ENCODE measurements at places on chromosomes 7 and 10. TPM values are rescaled to one million over a fixed set of nuclear protein-coding genes. Genes with fewer than 3 reads are reported as not detected.

DNA sequence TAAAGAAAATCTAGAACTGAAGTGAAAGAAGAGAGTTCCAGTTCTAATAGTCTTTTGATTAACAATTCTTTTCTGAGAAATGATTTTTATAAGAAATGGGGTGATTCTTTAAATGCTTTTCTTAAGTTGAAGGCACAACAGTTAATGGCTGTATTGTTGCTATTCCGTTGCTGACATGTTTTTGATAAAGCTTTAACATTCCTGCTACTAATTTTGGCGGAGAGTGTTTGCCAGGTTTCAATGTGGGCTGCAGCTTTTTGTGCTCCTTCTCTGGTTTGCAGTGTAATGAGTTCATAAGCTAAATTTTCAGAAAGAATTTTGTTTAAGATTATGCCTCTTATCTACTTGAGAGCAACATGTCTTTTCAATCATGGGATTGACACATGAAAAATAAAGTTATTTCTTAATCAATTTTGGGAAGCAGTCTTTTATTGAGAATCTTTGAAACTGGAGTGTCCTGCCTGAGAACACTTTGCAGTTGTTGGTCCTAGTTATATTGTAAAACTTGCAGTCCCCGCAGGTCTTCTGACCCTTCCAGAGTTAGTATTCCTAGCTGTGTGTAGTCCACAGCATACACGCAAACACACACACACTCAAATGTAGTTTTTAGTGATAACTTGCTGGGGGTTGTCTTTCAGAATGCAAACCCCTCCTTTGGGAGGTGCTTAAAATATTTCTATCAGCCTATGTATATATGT, 56.7 kb downstream of the COL17A1 start:
- DNase-seq, result no peak

DNA sequence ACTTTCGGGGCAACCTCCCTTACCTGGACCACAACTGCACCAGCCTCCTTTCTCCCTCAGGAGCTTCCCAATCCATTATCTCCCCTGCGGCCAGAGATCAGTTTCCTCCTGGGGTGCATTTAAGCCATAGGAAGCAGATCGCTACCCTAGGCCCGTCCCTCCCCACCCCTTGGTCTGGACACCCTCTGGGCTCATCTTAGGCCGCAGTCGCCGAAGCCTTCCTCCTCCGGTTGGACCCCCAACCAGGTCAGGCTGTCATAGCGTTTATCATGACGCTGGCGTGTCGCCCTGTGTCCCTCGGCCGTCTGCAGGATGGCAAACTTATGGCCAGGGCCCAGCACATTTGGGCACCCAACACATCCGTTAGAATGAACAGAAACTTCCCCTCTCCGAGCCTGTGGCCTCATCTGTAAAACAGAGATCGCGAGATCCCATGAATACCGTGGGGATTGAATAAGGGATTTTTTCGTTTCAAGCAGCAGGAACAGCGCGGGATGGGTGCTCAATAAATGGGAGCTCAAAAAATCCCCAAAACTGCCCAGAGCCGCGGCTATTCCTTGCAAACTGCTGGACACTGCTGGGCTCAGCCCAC, 669 bp upstream of the AP5Z1 start:
- no peak for DNase-seq

DNA sequence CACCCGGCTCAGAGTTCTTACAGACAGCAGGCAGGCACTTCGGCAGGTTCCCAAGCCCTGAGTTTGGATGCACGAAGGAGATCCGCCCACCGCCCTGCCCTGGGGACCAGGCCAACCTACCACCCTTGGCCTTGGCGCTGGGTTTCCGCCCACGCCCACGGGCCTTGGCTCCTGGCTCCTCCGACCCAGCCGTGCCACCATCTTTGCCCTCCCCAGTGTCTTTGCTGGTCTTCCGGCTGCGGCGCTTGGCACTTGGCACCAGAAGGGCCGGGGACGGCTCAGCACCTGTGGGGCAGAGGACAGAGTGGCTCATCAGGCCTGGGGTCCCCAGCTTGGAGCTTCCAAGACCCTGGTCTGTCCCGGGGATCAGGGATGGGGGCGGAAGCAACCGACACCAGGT, 32.1 kb downstream of the SLC29A4 start:
- DNase-seq, result no peak

GRCh38 chr10:33005322-33006301, 47.6 kb upstream of the ITGB1 start:
- peak; percentile 40 for DNase-seq

GRCh38 chr10:79242620-79243152, 104.6 kb upstream of the PPIF start:
- DNase-seq, result no peak

- no peak for DNase-seq
Observed at GRCh38 chr7:99876491-99876890, 342 bp downstream of the OR2AE1 start.

The RTKN2 gene
- not detected for total RNA-seq

The FOXP2 gene
- total RNA-seq, result 17.6 TPM
